Bronchial epithelial cell (primary cell): ENCODE measurements at places on chromosomes 3 and 15.

- no peak for DNase-seq
These were observed 3.9 kb downstream of the RIOX2 start for GRCh38 chr3:97968376-97968775.

DNA sequence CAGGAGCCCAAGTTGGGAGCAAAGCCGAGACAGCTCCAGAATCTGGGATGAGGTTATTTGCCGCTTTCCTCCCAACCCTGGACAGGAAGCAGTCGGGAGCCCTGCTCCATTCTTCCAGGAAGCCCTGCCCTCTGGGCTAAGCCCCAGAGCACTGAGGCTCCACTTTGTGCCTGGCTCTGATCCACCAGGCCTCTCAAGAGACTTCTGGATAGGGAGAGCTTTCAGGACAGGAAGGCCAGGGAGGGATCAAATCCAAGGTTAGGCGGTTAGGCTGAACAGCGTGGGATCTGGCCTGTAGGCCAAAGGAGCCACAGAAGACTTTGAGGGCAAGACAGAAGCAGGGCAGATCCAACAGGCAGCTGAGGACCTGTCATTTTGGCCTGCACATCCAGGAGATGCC lies 835 bp downstream of the STOML1 start:
- DNase-seq: no peak

DNA sequence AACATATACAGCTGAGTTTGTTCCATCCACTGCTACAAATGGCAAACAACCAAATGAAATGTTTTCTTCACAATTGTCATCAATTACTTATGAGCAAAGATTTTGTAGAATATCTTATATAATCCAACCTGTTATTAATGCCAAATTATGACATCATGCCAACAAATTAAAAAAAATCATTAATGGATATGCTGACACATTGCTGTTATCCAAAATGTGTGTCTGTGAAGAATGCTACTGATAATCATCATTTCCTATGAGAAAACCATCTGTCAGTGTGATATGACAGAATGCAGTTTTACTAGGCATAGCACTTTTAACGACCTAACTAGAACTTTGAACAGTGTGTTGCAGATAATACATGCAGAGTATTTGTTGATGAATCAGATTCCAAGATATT lies 556.5 kb upstream of the KCNMB2 start:
- DNase-seq: no peak

GRCh38 chr15:33621141-33621540 lies 310.4 kb downstream of the RYR3 start:
- peak; percentile 25 for DNase-seq

GRCh38 chr3:75737831-75738493 lies 47.4 kb downstream of the ZNF717 start:
- peak; percentile 15 for DNase-seq

- peak; percentile 53 for DNase-seq
These were observed 27.9 kb downstream of the C3orf18 start for GRCh38 chr3:50539356-50540286.
